NCI-H1105 treated with DMSO at 0.1 percent for 48 hours (cell line): ENCODE measurements at places on chromosomes 1 and 21.
A peak's percentile ranks its signal among the peaks of the same experiment; 100 is the strongest.

DNA sequence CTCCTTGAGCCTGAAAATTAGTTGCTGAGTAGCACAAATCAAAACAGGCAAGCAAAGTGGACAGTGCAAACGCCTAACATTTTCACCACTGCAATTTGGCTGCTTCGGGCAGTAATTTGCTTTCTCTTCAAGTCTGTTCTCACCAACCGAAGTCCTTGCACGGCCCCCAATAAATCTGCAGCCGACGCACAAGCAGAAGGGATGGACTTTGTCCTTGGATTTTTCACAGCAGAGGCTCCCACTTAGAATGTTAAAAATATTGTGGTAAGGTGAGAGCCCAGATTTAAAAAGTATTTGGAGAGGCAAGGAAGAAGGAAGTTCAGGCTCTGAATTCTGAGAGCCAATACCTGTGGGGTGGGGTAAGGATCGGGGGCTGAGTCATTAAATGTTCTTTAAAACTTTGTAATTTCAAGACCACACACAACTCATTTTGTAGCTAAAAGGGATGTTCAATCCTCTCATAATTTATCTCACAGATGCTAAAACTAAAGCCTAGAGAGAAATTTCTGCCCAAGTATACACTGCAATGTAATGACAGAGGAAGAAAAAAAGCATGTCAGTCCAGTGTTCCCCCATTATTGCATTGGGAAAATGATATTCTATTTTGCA, 6.2 kb downstream of the CD247 start:
- DNase-seq = no peak

DNA sequence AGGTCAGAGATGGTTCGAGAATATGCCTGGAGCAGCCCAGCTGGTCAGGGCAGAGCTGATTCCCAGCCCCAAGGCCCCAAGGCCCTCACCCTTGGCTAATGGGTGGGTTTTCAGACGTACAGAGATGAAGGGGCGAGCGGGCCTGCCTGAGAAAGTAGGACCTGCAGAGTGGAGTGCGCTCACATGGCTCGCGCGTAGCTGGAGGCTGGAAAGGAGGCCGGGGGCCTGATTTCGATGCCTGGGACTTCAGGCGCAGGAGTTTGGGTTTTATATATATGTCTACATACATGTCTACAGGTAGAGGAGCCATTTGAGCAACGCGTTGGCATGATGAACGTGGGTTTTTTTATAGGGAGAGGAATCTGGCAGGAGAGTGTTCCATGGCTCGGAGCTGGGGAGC, 8.9 kb downstream of the COQ8A start:
- no peak for DNase-seq

- DNase-seq = no peak
These were observed 55.4 kb upstream of the CAMK1G start for GRCh38 chr1:209527993-209528717.

DNA sequence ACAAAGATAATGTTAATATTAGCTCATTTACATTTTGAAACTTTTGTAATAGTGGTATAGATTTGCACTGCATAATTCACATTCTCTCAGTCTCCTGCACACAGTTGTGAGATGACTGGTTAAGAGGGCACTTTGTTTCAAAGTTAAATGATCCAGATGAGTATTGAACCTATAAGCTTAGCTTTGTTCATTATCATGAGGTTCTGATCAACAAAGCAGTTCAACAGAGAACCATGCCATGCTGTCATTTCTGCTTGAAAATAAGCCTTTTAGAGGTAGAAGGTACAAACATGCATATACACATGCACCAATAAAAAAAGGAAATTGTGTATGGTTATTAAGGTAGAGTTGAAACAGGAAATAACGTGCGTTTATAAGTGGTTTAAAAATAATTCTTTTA, 4.8 kb downstream of the RAP1A start:
- DNase-seq = no peak

DNA sequence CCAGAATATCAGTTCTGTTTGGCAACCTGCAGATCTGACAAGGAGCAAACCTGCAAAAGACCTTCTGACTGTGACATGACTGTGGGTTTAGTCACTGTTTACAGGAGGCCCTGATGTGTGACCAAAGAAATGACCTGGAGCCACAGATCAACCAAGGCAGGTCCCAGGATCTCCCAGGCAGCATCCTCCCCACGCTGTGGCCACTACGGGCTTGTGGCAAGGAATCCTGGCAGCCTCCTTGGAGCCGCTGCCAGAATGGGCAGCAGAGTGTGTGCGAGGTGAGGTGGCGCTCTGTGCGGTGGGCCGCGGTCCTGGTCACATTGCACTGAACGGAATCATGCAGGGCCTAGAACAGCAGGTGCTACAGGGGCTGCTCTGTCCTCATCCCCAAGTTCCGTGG, 15.9 kb downstream of the MCM3AP start:
- DNase-seq = no peak

GRCh38 chr1:160070243-160071163, 543 bp upstream of the KCNJ10 start:
- DNase-seq = peak; percentile 71

- peak; percentile 5 for DNase-seq
These were observed 201.1 kb downstream of the BACH1 start for GRCh38 chr21:29499734-29500343.

DNA sequence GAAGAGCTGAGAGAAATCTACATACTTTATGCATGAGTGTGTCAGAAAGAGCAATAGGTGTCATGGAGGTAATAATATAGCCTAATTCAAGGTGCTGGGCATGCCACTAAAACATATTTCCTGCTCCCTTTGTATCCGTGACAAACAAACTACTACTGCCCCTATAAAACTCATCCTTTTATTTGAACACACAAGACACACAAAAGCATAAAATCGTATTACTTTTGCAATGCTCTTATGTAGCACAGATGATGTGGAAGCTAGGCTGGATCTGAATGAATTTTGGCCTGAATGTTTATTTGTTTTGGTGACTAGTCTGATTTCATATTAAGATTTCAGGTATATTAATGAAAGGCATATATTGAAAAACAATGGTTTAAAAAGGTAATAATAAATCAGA, 239.3 kb upstream of the NEGR1 start:
- no peak for DNase-seq

DNA sequence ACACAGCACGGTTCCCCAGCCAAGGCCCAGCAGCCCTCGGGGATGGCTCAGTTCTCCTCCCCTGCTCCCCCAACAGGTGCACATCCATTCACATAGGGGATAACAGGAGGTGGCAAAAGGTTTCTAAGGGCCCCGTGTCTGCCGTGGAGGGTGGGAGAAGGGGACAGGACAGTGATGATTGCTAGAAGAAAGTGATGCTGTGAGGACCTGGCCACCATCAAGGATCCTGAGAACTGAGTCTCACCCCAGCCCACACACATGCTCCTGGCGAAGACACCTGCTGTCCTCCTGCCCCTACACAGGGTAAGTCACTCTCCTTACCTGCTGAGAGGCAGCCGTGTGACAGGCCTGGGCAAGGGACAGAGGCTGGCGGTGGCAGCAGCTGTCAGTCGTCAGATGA, 54.5 kb downstream of the GNG4 start:
- DNase-seq = no peak

DNA sequence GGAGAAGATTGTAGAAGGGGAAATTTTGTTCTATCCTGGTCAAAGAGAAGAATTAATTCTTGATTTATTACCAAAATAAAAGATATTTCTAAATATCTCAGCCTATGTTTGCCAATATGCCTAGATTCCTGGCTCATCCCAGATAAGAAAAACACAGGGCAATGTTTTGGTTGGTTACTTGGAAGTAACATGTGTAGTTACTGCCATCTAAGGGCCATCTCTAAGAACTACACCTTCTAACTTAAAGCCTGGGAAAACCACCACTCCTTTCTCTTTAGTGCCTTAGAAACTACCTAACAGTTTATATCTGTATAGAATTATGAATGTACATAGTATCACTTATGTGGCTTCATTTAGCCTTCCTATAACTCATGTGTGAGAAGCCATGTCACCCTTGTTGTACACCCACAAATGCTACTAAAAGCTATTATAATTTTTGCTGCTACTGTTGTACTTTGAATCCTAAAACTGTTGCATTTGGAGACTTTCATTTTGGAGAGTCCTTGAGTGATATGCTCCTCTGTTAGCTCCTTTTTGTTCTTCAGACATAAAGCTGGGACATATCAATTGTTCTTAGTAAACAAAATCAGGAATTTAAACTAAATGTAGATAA, 4.5 kb downstream of the AIM2 start:
- peak; percentile 76 for DNase-seq
